ENCODE measurements at places on chromosomes 1 and 21.

- no peak for DNase-seq
Measured at GRCh38 chr1:47564570-47564969, 126.7 kb downstream of the FOXD2 start.

DNA sequence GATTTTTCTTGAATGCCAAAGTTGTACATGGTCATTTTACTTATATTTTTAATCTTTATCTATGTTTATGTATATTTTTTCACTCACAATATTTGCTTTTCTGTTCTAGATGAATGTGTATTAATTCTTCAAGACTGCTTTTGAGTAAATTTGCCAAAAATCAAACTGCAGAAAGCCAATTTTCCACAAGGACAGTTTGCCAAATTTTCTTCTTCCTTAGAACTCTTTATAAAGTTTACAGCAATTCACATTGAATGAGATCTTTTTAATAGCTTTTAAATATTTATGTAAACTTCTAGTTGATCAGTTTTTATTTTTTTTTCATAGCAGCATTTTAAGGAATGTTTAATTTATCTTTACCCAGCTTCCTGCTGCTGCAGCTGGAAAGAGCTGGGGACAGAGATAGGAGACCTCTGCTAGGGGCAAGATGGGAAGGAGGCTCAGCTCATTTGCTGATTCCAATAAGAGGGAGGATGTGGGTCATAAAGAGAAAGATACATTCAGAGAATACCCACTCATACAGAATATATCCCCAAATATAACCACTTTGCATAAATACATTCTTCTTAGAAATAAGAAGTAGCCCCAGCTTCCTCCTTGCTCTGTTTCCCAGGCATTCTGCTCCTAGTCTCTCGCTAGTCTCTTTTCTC is 93.0 kb downstream of the ODF2L start:
- no peak for DNase-seq

- no peak for DNase-seq
Measured at GRCh38 chr1:160615660-160616059, 31.2 kb downstream of the SLAMF1 start.

DNA sequence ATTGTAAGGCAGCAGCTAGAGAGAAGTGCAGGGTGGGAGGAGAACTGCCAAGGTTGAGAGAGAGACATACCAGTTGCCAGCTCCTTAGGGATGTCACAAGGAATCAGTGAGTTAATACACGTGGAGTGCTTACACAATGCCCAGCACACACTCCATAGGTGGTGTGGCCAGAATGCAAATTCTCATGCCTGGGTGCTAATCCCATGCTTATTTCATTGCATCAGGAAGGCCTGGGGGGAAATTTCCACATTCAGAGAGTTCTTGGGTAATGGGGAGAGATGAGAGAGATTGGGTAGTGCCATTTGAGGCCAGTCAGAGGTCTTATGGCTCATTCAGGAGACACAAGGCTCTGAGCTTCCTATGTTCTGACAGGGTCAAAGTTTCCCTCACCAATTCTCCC is 38.7 kb downstream of the GJA5 start:
- no peak for DNase-seq

GRCh38 chr1:160744199-160744851 is 5.3 kb downstream of the SLAMF7 start:
- no peak for DNase-seq

Data from stimulated activated CD8-positive, alpha-beta memory T cell treated with anti-CD3 and anti-CD28 coated beads, Interleukin-4, amount 100 ng/mL, for 4 hours (primary cell).